ENCODE measurements at places on chromosomes 7 and 10.

DNA sequence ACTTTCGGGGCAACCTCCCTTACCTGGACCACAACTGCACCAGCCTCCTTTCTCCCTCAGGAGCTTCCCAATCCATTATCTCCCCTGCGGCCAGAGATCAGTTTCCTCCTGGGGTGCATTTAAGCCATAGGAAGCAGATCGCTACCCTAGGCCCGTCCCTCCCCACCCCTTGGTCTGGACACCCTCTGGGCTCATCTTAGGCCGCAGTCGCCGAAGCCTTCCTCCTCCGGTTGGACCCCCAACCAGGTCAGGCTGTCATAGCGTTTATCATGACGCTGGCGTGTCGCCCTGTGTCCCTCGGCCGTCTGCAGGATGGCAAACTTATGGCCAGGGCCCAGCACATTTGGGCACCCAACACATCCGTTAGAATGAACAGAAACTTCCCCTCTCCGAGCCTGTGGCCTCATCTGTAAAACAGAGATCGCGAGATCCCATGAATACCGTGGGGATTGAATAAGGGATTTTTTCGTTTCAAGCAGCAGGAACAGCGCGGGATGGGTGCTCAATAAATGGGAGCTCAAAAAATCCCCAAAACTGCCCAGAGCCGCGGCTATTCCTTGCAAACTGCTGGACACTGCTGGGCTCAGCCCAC is 669 bp upstream of the AP5Z1 start:
- DNase-seq, result no peak

DNA sequence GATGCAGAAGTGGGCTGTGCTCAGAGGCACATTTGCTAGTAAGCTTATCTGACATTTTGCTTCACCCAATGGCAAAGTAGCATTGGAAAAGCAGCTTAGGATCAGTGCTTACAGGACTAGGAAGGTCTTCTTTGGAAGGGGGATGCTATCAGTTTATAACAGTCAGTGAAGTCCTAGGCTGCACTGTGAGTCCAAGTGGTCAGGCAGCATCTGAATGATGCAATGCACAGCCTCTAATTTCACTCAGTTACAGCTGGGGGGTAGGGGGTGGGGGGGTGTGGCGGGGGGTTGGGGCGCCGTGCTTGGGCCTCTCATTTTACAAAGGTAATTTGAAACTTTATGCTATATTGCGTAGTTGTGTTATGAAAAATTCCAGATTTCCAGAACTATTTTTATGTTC is 652.3 kb upstream of the MGMT start:
- DNase-seq, result no peak

DNA sequence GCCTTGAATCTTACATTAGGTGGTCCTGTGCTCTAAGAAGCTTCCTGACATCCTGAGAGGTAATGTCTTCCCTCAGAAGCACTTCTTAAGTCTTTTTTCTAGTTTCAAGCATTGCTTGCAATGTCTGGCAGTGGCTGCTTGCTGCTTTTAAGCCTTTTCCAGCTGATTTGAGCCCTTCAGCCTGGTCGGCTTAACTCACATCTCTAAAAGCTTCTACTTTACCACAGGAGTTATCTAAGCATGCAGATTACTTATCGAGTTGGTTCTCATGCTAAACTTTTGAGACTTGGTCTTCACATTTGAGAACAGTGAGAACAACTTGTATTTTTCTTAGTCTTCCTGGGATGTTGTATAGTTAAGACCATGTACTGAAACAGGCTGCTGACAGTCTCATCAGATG is 3.9 kb downstream of the LRMDA start:
- DNase-seq, result no peak

DNA sequence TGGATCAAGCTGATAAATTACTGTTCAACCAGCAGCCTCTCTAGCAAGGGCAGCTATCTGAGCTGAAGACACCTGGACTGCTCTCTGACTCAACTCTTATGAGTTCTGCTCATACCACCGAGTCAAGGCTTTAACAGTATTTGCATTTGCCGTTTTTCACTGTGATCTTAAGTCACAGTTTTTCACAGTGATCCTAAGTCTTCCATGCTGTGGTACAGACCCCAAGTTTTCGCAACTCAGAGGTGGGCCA is 31.3 kb downstream of the PIP4K2A start:
- DNase-seq, result no peak

GRCh38 chr10:72523932-72524396 is 101.9 kb downstream of the MICU1 start:
- no peak for DNase-seq

GRCh38 chr10:102984086-102984485 is 66.0 kb downstream of the CNNM2 start:
- no peak for DNase-seq

GRCh38 chr7:150514748-150515222 is at the start of gene GIMAP7:
Gene GIMAP7 (plus strand): TSS chr7:150514872. CDS start chr7:150519975, 5,103 bp downstream.
- no peak for DNase-seq

- no peak for DNase-seq
These were observed 3.7 kb downstream of the NPC1L1 start for GRCh38 chr7:44537442-44537841.

- DNase-seq, result no peak
These were observed at the start of gene ICA1 for GRCh38 chr7:8261711-8262695. Gene ICA1 (minus strand): TSS chr7:8262167. CDS start chr7:8235926, 26,241 bp downstream.

Measured in NCI-H446 treated with DMSO at 0.1 percent for 48 hours (cell line).